ENCODE measurements at places on chromosomes 5 and 9.

DNA sequence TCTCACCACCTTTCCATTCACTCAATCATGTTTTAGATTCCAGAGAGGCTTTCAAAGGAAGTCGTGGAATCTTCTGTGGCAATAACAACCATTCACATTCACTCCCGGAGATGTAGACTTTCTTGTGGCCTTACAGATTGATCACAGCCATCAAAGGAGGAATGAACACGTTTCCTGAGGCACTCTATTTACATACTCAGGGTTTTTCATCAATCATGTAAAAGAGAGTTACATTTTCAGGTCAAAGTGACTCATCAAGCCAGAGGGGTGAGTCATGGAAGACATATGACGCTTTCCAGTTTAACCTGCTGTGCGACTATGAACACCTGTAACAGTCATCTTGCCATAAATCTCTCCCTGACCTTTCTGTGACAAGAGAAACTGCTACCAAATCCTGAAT, 39.3 kb upstream of the RAD23B start:
- DNase-seq = peak; percentile 79

DNA sequence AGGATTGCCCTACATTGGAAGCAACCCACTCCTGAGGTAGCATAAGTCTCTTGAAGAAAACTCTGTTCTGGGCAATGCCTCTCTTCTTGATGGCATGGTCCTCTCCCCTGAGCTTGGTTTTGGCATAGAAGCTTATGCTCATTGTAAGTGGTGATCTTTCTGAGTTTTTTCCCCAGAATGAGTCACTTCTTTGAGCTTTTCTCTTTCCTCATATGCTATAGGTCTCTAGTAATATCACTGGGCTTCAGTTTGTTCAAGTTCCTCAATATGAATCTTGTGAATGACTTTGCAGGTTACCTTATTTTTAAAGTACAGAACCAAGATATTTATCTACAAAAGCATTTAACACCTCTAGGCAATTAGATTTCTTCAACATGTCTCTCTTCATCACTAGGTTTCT, 76.5 kb upstream of the ATG10 start:
- DNase-seq = no peak

DNA sequence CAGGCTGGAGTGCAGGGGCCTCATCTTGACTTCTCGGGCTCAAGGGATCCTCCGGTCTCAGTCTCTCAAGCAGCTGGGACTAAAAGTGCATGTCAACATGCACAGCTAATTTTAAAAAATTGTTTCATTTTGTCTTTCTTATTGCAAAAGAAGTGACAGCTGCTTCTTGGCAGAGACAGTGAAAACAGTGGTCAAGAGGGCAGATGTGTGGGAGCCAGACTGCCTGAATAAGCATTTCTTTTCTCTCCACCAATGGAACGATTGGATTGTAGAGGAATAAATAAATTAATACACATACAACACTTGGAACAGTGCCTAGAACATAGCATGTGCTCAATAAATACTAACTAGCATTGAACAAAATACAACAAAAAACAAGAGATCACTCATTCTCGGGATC, 27.4 kb upstream of the KIF4B start:
- no peak for DNase-seq

DNA sequence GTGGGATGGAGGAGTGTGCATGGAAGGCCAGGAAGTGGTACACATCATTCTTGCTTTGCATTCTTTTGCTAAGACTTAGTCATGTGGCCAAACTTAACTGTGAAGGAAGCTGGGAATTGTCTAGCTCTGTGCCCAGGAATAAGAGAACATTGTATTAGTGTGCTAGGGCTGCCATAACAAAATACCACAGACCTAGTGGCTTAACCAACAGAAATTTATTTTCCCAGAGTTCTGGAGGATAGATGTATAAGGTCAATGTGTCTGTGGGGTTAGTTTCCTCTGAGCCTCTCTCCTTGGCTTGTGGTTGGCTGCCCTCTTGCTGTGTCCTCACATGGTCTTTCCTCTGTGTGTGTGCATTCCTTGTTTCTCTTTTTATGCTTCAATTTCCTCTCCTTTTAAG, 32.4 kb downstream of the NNT start:
- DNase-seq = no peak

- DNase-seq = no peak
Measured at GRCh38 chr5:27969157-27969556, 930.8 kb upstream of the CDH9 start.

GRCh38 chr9:125475385-125475784, 213.8 kb downstream of the GAPVD1 start:
- DNase-seq = no peak

GRCh38 chr9:16022228-16022627, 469.4 kb downstream of the CCDC171 start:
- no peak for DNase-seq

GRCh38 chr5:172454358-172455086, at the start of gene SH3PXD2B:
SH3PXD2B (minus strand) TSS chr5:172454525; CDS start chr5:172454352, 173 bp downstream.
- peak; percentile 38 for DNase-seq

DNA sequence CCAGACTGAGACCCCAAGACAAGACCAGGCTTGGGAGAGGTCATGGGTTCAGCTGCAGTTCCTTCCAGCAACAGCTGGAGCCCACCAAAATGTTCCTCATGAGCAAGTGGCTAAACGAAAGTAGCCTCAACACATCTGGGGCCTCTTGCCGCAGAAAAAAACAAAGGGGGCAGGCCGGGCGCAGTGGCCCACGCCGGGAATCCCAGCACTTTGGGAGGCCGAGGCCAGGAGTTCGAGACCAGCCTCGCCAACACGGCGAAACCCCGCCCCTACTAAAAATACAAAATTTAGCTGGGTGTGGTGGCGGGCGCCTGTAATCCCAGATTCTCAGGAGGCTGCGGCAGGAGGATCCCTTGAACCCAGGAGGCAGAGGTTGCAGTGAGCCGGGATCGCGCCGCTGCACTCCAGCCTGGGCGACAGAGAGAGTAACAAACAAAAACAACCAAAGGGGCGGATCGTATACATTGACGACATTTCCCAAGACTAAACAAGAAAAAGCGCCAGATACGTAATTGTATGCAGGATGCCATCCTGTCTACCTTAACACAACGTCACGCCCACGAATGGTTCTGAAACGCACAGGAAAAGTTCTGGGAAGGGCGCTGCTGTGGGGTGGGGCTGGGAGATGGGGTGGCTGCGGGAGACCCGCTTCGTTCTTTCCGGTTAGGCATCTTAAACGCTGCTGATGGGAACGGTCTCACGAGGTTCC, 1.7 kb downstream of the INPP5E start:
- no peak for DNase-seq

- no peak for DNase-seq
Measured at GRCh38 chr5:51203598-51203997, 179.7 kb upstream of the ISL1 start.

- DNase-seq = no peak
Measured at GRCh38 chr5:58002323-58002722, 457.6 kb downstream of the PLK2 start.

Measured in NCI-H510A (cell line).